Cerebellar cortex (tissue), 1 donor: ENCODE measurements at places on chromosomes 2 and 18.

- DNase-seq = no peak
These were observed 145.1 kb downstream of the PTGR3 start for GRCh38 chr18:75063615-75064512.

DNA sequence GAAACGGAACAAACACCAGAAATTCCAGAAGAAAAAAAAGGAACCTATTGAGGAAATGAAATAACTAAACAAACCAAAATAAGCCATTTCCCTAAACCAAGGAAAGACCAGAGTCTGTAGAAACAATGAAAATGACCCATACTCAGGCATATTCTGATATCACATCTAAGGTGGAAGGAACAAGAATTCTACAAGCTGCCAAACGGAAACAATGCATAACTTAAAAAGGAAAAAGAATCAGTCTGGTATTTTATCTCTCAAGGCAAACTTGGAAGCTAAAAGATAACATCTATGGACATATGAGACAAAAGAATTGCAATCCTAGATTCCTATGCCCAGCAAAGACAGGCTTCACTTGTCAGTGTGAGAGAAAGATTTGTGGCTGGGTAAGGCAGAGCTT is 326.2 kb downstream of the PDE11A start:
- DNase-seq = no peak

DNA sequence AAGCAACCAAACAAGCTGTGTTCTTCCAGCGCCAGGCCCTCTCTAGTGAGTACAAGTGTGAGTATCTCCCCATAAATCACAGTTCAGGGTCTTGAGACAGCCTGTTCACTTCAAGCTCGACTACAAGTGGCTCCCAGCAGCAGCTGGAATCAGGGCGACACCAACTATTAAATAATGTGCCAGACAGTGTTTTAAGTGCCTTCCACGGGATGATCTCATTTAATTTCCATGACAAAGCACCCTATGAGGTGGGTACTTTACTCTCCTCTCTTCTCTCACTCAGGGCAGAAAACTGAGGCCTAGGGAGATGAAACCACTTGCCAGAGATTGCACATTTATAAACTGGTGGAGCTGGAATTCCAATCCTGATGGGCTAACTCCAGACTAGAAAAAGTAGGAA is 2.6 kb upstream of the FAM136A start:
- DNase-seq = no peak

DNA sequence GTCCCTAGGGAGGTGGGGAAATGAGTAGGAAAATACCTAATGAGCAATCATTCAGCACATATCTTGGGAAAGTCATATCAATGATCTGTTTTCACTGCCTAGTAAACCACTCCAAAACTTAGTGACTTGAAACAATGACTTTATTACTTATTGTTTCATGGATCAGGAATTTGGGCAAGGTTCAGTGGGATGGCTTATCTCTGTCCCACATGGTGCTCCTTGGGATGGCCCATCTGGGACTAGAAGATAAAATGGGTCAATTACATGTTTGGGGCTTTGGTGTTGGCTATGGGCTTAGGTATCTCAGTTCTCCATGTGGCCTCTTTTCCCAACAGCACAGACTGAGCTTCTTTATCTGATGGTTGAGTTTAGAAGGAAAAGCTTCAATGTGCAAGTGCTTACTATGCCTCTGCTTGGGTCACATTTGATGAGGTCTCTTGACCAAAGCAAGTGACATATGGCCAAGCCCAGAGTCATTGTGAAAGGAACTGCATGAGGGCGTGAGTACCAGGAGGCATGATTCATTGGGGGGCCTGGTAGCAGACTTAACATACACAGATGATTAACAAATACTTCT is 218.1 kb upstream of the TNP1 start:
- DNase-seq = no peak

GRCh38 chr2:31256611-31257382 is 22.8 kb downstream of the EHD3 start:
- no peak for DNase-seq

DNA sequence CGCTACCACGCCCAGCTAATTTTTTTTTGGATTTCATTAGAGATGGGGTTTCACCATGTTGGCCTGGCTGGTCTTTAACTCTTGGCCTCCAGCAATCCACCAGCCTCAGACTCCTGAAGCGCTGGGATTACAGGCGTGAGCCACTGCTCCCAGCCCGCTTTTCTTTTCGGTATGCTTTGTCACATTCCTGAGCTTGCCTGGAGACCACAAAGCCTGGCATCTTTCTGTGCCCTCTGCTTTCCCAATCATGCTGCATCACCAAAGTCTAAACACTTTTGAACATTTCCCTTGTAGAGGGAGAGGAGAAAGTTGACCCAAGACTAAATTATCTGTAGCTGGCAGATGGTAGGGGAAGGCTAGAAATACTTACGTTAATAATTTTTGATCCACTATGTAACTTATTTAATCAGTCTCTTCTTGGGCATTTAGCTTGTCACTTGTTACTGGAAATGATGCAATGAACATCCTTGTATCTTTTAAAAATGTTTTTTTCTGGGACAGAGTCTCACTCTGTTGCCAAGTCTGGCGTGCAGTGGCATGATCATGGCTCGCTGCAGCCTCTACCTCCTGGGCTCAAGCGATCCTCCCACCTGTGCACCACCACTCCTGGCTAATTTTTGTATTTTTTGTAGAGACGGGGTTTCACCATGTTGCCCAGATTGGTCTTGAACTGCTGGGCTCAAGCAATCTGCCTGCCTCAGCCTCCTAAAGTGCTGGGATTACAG is 2.7 kb upstream of the NPC1 start:
- DNase-seq = no peak

DNA sequence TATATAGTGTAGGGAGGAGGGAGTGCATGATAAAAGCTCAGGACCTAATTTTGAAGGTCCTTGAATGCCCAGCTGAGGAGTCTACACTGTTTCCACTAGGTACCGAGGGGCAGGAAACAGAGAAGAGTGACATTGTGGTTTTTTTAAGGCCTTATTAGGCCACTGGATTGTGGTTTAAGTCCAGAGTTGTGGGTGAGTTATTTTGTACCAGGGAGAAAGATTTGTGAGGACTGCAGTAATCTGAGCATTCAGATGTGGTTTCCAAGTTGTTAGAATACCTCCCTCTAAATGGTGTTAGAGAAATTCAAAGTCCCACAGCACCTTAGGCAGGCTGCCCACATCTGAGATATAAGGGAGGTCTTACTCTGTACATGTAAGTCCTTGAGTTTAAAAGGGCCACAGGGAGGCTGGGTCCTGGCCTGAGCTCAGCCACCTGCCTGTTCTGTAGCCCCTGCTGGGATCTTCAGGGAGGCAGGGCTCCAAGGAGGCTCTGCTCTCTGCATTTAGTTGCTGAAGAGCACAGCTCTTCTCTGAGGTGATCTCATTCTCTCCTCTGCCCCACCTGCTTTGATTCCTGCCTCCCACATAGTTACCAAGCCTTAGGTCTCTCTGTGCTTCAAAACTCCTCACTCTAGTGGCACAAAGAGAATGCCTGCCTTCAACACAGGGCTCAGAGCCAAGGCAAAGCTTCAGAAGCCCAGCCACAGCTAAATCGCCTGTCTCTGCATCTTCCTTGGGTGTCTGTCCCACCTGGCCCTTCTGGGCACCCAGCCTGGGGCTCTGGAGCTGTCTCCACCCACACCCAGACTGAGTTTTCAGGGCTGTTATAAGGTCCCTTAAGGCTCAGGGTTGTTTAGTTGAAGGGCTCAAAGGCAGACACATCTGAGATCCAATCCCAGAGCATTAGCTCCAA is 88.1 kb downstream of the VSNL1 start:
- DNase-seq = no peak

DNA sequence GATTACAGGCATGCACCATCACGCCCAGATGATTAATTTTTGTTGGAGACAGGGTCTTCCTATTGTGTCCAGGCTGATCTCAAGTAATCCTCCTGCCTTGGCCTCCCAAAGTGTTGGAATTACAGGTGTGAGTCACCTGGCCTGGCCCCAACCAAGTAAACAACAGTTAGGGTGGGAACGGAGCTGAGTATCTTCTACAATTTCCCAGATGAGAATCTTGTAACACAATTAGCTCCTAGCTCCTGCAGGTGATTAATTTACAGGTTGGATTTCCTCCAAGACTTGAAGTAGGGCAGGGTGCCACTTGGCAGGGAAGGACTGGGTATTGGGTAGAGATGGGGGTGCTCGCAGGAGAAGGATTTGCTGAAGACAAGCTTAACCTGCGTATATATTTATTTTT is 17.8 kb downstream of the NLRC4 start:
- DNase-seq = no peak

- DNase-seq = no peak
These were observed 31.1 kb upstream of the CERS6 start for GRCh38 chr2:168424971-168425370.

- DNase-seq = no peak
These were observed 66.5 kb upstream of the SKOR2 start for GRCh38 chr18:47317824-47318508.

GRCh38 chr2:80054346-80054675 is 250.2 kb downstream of the LRRTM1 start:
- no peak for DNase-seq

- DNase-seq = no peak
These were observed 9.8 kb downstream of the POU3F3 start for GRCh38 chr2:104863468-104864279.

GRCh38 chr18:9328776-9329175 is 5.8 kb upstream of the TWSG1 start:
- DNase-seq = no peak

DNA sequence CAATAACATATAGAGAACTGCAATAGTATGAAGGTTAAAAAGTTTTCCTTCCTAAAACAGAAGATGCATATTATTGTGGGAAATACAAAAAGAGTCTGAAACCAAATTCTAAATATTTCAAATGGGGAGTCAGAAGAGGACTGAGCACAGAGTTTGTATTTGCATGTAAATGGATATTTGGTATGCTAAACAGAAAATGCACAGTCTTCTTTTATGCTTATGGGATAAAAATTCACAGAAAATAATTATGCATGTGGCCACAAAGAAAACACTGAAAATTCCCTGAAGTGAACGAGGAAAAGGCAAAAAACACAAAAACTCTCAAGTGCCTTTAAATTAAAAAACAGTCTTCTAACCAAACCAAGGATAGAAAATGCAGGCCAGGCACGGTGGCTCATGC is 142.7 kb downstream of the NCKAP5 start:
- DNase-seq = no peak

DNA sequence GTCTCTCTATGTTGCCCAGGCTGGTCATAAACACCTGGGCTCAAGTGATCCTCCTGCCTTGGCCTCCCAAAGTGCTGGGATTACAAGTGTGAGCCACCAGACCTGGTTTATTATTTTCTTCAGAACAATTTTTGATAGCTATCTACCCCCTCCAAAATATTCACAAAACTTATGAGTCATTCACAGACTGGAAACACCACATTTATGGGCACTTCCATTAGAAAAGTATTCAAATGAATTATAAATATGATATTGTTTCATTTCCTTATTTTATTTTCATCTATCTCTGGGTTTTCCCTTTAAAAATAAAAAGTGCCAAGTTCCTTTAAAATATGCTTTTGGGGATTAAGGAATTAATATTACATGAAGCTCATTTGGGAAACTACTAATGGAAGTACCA is 58.8 kb upstream of the MSTN start:
- DNase-seq = no peak

- DNase-seq = peak; percentile 24
These were observed 131.1 kb downstream of the AFF3 start for GRCh38 chr2:100011272-100011731.

GRCh38 chr18:12441475-12442034 is 33.8 kb downstream of the PRELID3A start:
- DNase-seq = no peak

GRCh38 chr2:127706215-127706990 is 5.1 kb downstream of the SFT2D3 start:
- DNase-seq = no peak

GRCh38 chr18:55089610-55090009 is 130.3 kb upstream of the CCDC68 start:
- DNase-seq = no peak

DNA sequence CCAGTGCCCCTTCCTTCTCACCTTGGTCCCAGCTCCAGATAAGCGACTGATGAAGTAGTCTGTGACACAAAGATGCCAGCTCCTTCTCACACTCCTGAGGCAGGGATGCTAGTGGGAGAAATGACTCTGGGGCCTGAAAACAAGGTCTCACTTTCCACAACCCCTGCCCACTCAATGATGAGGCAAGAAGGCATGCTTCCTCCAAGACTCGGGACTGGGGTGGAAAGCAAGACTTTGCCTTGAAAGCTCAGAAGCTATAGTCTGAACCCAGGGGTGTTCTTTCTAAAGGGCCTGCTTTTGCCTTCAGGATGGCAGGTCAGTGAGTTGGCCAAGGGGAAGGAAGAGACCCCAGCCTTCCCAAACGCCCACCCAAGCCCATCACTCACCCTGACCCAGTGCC is 1.4 kb downstream of the CCDC142 start:
- DNase-seq = no peak

- no peak for DNase-seq
These were observed 40.2 kb downstream of the CERKL start for GRCh38 chr2:181616715-181617114.

DNA sequence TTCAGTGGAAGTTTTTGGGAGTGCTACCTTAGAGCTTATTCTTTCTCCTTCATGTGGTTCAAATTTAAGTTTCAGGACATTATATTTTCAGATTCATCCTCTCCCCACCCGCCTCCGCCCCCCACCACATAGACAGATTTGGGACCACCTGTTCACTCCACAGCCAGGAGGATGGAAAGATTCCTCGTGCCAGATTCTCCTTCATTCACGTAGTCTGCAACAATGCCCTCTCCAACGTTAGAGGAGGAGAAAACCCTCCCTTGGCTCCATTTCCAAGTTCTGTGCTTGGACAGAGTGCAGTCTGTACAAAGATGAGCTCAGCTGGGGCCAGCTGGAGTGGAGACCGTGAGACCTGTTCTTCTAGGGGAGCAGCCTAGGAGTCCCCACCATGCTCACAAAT is 26.2 kb downstream of the POU3F3 start:
- DNase-seq = no peak

DNA sequence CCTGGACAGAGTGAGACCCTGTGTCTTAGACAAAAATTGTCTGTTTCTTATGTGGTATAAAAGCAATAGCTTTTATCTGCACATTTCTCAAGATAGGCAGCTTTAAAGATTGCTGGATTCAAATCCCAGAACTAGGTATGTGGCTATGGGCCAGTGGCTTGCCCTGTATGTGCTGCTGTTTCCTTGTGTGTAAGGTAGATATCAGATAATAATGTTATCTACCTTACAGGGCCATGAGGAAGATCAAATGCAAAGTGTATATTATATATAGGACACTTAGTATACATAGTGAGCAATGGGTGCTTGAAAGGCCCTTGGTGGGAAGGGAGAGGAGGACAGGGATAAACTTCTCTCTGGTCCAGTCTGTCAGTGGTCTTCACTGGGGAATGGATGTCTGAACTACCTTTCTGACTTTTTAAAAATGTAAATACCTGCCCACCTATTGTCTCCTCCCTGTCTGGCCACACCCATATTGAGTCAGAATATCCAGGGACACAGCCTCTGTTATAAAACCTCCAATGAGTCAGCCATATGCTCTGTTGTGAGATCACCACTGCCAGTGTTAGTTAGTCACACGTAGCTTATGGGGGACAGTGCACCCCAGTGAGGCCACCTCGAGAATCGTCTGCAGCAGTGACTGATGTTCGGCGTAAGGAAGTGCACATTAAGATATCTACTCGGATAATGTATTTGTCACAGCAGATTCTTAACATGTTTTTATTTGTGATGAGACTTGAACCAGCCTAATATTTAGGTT is 383.4 kb downstream of the PTPRM start:
- no peak for DNase-seq

GRCh38 chr2:27522400-27522945 is 25.8 kb downstream of the GCKR start:
- no peak for DNase-seq
